DMS153 (cell line): ENCODE measurements at places on chromosomes 7 and 10.

- DNase-seq, result no peak
Measured at GRCh38 chr7:29488977-29489376, 74.7 kb upstream of the PRR15 start.

DNA sequence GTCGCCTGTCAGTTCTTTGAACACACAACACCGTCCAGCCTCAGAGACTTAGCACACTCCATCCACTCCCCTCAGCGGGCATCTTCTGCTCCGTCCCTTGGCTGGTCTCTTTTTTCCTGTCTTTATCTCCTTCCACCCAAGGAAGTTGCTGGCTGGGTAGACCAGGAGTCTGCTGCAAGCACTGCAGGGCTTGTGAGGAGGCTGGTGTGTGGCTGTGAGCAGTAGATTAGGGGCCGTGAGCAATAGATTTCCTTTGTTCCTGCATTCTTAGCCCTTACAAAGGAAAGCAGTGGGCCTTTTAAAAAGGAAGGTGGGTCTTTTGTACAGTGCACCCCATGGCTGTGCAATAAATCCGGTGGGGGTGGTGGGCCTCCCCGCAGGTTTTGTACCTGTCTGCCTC, 100.3 kb upstream of the BTBD16 start:
- DNase-seq, result no peak

DNA sequence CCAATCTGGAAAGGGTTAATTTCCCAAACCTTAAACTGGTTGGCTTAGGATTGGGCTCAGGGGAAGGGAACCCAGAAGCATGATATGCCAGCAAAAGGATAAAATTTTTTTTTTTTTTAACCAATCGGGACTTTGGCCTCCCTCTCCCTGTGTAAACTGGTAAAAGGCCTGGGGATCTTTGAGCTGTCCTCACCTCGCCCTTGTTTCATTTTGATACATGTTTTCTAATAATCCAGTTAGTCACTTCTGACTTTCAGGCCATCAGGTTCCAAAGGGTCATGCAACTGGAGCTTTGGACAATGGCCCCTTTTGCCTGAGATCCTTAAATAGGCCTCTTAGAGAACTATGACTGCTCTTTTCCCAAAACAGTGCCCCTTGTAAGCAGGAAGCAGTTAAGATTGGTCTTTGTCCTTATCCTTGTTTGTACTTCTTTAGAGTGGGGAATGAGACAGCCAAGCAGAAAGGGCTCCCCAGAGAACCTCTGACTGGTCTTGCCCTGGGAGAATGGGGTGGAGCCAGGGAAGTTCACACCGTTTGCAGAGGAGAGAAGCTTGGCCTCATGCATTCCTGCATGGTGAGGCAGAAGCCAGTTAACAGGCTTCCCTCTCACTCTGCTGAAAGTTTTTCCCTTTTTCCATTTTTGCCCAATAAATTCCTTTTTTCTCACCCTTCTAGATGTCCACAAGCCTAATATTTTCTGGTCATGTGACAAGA, 424.2 kb upstream of the CNTNAP2 start:
- no peak for DNase-seq

- no peak for DNase-seq
Measured at GRCh38 chr10:75613685-75614504, 182.5 kb downstream of the LRMDA start.

DNA sequence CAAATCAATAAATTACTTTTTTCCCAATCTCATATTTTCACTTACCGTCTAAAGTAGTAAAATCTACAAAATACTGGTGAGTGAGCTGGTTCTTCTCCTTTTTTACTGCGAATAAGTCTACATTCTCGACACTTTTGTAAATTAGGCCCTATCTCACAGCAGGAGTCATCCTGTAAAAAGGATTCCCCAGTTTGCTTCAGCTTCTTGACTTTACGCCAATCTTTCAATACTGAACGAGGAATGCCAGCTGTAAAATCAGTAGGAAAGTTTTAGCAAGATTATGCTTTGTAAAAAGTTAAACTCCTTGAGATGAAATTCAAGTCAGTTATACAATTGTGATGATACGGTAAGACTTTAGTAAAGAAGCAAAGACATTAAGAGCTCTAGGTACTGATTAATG, 67.3 kb downstream of the NRBF2 start:
- no peak for DNase-seq

- peak; percentile 39 for DNase-seq
Measured at GRCh38 chr7:139648391-139648861, 124.9 kb downstream of the CLEC2L start.

DNA sequence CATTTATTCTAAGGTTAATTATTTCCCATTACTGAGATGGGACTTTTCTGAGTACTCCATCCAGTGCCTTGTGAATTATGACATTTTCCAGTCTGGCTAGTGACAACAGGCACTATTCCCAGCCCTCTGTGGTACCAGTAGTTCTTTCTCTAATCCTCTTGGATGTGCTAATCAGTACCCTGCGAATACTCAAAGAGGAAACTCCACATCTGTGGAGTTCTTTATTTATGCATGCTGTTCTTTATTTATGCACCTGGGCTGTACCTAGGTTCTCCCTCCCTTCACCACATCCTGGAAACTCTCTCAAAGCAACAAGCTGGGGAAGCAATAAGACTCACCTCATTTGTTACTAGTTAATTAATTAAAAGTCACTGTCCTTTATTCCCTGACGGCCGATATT, 83.5 kb downstream of the TSPAN12 start:
- DNase-seq, result peak; percentile 23

GRCh38 chr10:34626158-34626880, 188.8 kb downstream of the PARD3 start:
- DNase-seq, result no peak

- DNase-seq, result no peak
Measured at GRCh38 chr10:18056583-18056982, 83.6 kb upstream of the CACNB2 start.

DNA sequence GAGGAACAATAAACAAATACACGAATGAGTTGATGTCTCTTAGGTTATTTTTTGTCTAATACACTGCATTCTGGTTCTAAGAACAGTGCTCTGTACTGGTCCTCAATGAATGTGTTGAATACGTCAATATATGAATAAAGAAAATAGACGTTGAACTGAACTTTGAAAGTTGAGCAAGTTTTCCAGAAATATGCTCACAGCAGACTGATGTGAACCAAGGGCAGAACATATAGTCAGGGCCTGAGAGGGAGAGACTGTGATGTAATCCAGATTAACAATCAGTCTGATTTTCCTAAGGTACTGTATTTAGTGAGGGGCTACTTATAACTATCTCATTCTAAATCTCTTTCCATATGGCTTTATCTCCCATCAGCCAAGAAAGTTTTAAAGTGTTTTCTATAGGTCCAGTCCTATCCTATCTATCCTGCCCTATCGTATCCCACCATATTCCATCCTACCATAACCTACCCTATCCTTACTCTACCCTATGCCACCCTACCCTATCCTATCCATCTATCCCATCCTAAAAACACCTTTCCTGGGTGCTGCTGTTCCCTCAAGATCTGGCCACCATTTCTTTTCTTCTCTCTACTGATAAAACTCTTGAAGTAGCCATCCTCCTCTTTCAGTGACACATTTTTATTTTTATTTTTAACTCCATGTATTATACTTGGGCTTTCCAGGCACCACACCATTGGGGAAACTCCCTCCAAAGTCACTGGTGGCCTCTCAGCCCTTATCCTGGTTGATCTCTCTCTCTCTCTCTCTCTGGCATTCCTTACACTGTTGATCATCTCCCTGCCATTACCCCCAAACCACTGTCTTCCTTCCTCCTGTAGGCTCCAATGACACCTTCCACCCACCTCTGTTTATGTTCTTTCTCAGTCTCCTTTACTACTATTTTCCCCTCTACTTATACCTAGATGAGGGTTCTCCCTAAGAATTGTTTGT, 212.3 kb upstream of the SLC26A5 start:
- no peak for DNase-seq

DNA sequence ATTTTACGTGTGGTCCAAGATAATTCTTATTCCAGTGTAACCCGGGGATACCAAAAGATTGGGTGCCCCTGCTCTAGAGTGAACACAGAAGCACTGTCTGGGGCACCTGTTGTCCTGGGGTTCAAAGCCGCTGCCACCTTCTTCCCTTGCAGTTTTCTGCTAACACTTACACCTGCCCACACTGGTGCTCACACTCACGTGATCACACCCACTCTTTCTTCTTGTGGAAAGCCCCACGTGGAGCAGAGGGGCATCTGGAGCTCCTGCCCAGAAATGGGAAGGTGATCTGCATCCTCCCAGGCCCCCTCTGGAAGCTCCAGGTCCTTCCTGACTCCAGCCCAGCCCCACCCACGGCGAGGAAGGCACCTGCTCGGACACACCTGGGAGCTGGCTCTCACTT, 42.9 kb downstream of the PTPRN2 start:
- no peak for DNase-seq

- no peak for DNase-seq
Measured at GRCh38 chr7:7642081-7642480, 1.5 kb downstream of the UMAD1 start.

GRCh38 chr7:29989257-29989995, at the start of gene SCRN1:
Gene SCRN1, minus strand, starts transcription at chr7:29989801. Its CDS starts 20,734 bp downstream, at chr7:29969067.
- no peak for DNase-seq

DNA sequence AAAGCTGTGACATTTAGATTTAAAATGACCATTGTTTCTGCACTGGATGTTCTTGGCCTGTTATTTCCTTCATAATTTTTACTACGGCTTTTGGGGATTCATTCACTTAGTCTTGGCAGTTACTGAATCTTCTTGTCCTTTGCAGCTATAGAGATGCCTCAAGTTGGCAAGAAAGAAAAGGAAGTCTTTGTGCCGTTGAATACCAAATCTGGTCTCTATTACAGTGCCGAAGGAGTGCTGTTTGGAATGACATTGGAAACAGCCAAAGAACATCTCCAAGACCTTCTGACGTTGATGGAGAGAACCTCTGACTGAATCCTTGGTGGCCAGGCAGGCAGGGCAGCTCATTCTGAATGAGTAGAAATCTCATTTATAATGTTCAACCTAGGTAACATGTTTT, 54.3 kb upstream of the NRP1 start:
- DNase-seq, result no peak

DNA sequence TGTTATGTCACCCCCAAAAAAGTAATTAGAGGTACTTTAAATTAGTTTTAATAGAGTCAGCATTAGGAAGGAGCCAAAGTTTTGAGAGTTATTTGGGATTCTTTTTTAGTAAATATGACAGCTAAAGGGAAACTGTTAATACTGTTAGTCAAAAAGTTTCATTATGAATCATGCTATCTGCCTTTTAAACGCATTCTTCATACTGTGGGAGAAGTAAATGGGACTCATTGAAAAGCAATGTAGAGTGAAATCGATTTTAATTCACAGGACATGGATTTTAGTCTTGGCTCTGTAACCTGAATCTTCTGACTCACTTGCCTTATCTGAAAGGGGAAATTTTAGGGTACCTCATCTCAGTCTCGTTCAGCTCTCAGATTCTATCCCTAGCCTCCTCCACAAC, 105.1 kb downstream of the AASS start:
- no peak for DNase-seq

DNA sequence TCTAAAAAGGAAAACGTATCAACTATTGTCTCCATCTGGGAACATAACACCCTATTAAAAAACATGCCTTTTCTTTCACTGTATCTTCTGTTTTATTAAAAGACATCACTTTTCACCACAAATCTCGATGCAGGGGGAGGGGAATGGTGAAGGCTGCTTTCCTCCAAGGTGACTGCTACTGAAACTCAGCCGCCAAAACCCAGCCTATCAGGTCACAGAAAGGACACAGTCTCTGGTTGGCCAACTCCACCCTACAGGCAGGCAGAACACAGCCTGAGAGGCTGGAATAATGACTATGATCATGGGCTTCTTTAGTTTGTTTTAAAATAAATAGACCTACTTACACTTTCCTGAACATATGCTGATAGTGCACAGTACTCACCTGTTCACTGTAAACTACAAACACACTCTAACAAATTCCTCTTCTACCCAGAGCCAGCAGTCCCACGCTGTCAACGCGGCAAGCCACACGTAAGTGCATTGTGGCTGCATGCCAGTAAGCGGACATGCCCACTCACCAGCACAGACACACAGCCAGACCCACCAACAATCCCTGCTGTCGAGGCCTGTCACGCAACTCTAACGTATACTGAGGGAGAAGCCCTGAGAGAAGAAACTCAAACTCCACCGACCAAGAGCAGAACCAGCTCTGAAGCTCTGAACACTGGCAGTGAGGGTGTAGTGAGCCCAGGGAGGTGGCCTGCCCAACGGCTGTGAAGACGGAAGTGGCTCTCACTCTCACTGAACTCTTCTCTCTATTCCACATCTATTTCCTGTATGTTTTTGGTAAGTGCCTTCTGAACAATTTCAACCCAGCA, 41.8 kb downstream of the NCAPG2 start:
- no peak for DNase-seq

DNA sequence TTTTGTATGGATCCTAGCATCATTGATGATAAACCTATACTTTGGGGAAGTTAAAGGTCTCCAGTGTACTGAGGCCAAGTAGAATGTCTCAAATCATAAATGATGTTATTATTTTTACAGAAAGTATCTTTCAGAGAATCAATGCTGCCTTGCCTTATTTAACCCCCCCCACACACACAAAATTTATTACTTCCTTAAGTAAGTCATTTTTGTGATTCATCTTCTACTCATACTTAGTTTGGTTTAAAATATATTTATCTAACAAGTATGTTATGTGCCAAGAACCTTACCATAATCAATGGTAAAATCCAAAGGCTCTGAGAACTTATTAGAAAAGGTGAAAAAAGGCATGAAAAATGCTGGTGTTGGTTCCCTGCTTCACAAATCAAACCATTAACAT, 18.8 kb upstream of the CLDN12 start:
- no peak for DNase-seq

GRCh38 chr7:978416-979091, 3.2 kb upstream of the COX19 start:
- no peak for DNase-seq

- DNase-seq, result no peak
Measured at GRCh38 chr10:72659694-72660093, 32.2 kb upstream of the MCU start.

DNA sequence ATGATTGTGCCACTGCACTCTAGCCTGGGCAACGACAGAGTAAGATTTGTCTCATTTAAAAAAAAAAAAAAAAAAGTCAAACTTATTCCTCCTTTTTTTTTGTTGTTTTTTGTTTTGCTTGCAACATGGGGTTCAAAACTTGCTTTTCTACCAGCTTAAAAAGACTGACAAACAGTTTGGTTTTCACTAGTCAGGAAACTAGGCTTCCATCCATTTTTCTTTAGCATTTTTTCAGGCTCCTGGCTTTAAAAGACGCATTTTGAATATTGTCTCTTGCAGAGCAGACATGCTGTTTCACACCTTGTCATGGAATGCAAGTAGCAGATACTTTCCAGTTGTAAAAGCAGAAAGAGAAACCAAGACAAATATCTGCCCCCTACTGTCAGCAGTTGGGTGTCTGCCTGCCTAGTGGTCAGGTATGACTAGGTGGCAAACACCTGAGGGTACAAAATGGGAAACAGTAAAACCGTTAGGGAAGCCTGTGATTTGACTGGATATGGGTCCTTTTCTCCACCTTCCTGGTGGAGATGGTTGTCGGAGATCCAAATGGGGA, 139.9 kb downstream of the CCDC71L start:
- DNase-seq, result no peak

GRCh38 chr10:117782276-117782675, 239.7 kb downstream of the EMX2 start:
- DNase-seq, result no peak
